ENCODE measurements at places on chromosomes 16 and 17.
A peak's percentile ranks its signal among the peaks of the same experiment; 100 is the strongest.

- DNase-seq: no peak
These were observed 737 bp downstream of the OTOP3 start for GRCh38 chr17:74936470-74936799.

DNA sequence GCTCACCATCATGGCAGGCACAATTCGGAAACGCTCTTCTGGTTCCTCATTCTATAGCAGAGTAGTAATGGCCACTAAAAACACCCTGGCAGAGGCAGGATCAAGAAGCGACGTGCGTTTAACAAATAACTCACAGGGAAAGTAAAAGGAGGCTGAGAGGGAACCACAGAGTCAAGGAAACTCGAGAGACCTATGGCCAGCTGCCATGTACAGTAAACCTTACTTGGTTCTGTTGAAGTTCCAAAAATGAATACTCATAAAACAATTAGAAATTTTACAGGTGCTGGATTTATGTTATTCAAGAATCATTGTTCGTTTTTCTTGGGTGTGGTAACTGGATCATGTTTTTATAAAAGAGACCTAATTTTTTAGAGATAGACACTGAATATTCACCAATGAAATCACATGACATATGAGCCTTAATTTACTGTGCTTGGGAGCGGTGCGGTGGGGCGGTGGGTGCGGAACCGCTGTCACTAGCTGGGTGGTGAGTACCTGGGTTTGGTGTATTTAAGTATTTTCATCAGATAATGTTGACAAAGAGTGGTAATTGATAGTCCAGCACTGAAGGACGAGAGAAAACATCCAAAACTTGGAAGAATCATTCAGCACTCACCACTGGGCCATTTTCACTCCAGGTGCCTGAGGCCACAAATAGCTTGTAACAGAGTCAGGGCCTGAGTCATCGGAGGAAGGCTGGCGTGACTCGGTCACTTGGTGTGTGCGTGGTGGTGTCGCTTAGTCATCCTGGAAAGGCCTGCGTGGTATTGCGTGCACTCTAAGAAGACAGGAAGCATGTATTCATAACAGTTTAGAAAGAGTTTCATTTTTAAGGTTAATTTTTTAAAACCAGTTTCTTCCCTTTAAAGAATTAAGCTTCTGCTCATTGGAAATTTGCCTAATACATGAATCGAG, 135.4 kb upstream of the CHMP6 start:
- DNase-seq: peak; percentile 89

DNA sequence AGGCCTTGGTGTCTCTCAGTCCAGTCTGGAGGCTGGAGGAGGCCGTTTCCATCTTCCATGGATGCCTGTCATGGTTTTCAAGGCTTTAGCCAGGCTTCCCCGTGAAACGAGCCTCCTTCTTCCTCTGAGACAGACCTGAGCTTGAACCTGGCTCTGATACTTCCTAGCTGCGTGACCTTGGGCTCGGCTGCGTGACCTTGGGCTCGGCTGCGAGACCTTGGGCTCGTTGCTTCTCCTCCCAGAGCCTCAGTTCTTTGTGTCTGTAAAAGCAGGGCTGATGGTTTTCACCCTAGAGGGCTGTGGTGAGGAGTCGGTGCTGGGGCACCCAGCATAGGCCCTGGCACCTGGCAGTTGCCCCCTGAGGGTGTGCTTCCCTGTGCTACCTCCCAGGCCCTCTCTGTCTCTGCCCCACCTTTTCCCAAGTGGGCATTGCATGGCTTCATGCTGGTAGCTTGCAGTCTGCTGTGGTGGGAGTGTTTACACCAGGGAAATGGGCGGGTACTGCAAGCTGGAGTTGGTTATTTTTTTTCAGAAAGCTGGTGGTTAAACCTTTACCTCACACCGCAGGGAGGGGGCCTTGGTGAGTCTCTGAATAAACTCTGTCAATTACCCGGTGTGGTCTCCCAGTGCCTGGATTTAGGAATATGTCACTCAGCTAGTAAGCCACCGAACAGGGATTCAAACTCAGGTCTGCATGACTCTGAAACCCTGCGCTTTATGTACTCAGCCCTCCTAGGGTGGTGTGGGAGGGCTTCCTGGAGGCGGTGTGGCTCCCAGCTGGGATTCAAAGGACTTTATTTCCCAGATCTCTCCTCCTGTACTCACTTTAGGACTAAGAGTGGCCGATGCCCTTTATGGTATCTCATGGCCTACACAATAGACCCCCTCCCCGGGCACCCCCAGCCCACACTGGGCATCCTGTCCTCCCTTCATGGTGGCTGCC, 129.0 kb upstream of the CIBAR2 start:
- DNase-seq: no peak

GRCh38 chr17:509316-509715, 156.7 kb upstream of the RPH3AL start:
- no peak for DNase-seq

DNA sequence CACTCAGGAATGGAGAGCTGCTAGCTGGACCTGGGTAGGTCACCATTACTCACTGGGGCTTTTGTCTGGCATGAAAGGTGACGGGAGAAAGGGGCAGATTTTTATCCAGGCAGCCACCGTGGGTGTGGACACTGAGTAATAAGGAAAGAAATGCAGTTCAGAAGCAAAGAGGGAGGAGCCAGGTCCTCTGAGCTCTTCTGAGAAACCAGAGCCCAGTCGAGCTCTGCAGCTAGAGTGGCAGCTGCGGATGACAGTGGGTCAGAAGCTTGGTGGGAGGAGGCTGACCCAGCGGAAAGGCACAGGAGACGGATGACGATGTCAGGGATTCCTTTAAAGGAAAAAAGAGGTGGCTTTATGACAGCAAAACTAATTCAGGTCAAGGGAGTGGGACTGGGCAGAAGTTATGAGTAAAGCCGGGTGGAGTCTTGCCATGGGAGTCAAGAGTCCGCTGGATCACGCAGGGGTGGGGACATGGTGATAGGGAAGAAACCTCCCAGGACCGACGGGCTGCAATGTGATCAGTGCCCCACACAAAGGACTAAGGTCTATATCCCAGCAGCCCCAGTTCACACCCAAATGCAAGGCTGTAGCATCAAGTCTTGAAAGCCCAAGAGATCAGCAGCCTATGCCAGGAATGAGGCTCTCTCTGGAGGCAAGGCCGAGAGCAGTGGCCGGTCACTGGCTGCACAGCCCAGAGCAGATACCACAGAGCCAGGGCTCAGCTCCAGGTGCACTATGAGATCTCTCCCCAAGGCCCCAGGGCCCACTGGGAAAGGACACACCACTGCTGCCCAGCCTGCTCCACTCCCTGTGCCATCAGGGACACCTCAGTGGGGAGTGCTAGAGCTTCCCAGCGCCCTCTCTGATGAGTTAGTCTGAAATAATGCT, 6.3 kb upstream of the MNT start:
- DNase-seq: peak; percentile 45

DNA sequence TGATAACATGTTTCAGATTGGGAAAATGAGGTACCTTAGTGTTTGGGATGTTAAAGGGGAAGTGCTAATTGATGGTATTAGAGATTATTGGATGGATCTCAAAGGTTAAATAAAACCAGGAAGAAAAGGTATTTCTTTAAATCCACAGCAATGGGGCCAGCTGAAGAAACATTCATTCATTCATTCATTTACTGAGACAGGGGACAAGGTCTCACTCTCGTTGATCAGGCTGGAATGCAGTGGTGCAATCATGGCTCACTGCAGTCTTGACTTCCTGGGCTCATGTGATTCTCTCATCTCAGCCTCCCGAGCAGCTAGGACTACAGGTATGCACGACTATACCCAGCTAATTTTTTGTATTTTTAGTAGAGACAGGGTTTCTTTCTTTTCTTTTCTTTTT, 19.8 kb downstream of the EARS2 start:
- DNase-seq: no peak

DNA sequence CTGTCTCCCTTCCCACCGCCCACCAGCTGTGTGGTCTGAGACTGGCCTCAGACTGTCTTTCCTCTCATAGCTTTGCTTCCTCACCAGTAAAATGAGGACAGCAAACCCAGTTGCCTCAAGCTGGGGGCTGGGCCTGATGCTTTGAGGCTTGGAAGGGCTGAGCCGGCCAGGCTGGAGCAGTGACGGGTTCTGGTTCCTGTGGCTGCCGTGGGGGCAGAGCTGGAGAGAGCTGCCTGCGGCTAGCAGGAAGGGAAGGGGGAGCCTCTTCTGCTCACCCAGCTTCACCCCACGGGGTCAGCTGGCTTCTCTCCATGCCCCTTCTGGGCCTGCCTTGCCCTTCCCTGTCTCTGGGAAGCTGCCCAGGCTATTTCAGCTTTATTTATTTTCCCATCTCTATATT, 23.7 kb downstream of the LASP1 start:
- DNase-seq: no peak

DNA sequence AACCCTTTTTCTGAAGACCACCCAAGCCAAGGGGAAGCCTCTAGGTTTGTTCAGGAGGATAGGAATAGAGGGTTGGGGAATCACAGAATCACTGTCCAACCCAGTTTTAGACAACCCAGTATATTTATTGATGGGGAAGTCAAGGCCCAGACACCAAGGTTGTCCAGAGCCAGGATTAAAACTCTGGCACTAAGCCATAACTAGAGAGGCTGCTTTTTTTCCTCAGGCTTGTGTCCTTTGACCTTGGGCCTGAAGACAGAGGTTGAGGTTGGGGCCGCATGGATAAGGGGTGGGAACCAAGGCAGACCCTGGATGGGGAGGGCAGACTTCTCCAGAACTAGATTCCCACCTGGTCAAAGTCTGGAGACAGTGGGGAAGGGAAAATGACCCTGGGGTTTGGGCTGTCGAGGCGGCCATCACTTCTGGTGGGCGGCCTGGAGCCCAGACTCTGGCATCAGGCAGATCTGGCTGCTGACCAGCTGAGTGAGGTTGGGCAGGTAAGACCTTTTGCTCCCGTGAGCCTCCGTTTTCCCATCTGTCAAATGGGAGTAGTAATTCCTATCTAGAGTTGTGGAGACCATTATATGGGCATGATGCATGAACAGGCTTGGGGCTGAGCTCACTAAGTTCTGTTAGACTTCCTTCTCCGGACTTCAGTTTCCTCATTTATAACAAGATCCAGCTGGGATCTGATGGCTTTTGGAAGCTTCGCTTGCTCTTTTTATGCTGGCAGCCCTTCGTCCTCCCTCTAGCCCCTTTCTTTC, 17.9 kb downstream of the IGFBP4 start:
- no peak for DNase-seq

DNA sequence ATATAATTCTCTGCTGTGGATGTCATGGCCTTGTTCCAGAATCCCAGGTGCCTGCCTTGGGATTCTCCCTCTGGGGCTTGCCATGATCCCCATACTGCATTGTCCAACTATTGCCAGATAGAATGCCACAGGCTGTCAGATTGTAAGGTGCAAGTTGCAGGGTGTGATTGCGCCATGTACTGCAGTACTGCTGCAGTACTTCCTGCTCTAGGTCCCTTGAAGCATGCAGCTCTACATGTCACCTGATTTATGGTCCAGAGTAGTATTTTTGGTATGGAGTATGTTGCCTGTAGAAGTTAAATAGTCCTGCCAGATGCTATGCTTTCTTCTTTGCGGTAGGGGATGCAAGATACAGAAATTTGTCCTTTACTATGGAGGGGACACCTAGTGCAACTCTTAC, 7.0 kb upstream of the SLFN5 start:
- DNase-seq: no peak

- peak; percentile 33 for DNase-seq
These were observed 275.3 kb downstream of the PARN start for GRCh38 chr16:14354561-14355351.

DNA sequence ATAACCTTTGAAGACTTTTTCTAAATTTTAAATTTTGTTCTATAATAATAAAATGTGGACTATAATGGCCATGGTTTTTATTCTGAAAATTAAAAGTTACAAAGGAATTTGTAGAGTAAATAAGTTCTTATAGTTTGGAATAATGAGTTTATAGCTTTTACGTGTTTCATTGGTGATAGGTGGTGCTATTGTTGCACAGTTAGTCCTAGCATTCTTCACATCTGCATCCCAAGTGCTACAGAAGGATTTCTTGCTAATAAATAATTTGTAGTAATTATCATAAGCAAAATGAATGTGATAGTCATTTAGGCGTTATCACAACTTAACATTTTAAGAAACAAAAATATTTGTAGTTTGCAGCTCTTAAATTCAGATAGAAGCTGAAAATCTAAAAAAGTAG, 67.9 kb downstream of the BCAS3 start:
- DNase-seq: no peak

DNA sequence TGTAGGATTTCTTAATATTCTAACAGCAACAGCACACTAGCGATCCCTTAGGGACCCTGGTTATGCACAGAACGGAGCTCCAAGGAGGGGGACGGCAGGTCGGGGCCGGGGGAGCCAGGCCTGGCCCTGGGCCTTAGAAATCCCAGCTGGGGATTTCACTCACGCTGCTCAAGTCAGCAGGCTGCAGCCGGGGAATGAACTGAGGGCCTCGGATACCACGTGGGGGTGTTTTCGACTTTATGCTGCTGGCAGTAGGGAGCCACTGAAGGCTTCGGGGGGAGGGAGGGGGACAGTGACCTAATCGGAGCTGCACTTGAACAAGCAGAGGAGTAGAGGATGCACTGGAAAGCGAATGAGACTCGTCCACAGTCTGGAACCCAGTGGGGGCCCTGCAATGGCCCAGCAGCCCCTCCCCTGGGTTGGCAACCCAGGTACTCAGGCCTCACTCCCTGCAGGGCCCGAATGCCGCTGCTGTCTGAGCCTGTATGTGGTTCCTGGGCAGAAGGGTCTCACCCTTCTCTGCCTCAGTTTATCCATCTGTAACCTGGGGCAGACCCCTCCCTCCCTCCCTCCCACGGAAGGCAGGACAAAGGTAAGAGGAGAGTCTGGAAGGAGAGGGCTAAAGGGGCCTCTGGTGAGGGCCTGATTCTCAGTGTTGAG, 53.7 kb downstream of the RPH3AL start:
- DNase-seq: no peak

GRCh38 chr17:8447799-8448198, 12.1 kb downstream of the NDEL1 start:
- no peak for DNase-seq

GRCh38 chr17:28773736-28774135, 29.9 kb downstream of the TRAF4 start:
- no peak for DNase-seq

DNA sequence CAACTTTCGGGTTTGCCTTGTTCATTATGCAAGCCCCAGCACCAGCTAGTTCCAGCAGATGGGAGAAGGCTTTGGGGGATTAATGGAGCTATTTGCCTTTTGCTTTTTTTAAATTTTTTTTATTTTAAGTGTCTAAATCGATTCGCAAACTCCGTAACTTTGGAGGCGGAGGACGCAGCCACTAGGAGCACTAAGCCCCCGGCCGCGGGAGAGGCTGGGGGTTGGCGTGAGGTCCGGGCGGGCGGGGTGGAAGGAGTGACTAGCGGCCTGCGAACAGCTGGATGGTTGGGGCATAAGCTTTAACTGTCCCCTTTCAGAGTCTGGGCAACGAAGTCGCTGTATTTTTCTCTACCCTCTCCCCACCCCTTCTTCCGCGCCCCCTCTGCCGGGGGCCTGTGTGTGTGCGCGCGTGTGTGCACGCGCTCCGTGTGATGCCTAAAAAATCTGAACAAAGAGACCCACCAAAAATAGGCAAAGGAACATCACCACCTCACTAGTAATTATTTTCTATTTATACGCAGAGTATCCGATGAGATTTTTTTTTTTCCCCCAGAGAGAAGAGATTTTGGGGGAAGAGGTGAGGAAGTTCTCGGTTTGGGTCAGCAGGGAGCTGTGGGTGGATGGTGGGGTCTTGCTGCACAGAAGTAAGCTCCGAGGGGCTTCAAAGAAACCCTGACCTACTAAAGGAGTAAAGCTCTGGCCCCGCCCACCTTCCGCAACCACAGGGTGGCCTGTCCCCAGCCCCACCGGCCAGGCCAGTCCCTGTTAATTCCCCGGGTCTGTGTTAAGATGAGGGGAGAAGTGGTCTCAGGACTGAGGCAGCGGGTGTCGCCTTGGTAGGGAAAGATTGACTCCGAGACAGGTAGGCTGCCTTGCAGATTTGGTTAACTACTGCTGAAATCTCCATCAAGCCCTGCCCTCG, 2.3 kb downstream of the SHISA9 start:
- DNase-seq: no peak
